ENCODE measurements at places on chromosomes 5 and 9.

- no peak for DNase-seq
These were observed 80.7 kb downstream of the GRIA1 start for GRCh38 chr5:153571162-153571561.

GRCh38 chr5:58281189-58281588 is 178.7 kb downstream of the PLK2 start:
- DNase-seq = no peak

DNA sequence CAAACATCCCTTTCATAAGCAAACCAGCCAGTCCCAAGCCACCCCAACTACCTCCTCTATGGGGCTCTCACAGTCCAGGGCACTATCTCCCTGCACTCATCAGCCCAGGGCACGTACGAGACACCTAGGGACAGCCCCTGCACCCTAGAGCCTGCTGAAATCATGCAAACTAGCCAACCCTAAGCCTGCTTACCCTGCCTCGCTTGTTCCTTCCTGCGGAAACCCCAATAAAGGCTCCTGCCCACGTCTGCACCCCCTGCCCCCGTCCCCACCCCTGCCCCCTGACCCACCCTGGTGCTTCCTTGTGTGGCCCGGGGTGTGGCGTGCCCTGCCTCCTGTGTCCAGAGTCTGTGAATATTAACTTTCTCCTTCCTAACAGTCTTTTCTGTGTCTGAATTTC is 135.9 kb downstream of the GADD45G start:
- DNase-seq = no peak

DNA sequence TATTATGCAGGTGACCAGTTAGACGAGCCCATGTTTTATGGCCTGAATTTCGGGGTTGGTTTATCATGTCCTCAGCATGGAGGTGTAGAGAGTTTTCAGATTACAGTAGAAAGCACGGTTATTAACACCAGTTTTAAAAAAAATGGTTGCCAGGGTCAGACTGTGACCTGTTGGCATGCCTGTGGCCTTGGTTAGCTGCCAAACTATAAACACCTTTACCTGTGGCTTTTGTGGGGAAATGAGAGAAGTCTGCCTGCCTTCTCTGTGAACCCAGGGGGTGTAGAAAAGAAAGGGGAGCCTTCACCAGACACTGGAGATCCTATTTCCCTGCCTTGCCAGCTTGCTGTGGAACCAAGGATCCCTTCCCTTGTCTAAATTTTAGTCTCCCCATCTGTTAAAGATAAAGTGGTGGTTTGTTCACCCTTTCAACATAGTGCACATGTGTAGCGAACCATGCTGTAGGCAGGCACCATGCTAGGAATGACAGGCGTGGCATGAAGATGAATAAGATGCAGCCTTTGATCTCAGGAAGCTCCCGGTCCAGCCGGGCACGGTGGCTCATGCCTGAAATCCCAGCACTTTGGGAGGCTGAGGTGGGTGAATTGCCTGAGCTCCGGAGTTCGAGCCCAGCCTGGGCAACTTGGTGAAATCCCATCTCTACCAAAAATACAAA is 6.1 kb upstream of the PHF19 start:
- DNase-seq = peak; percentile 73

DNA sequence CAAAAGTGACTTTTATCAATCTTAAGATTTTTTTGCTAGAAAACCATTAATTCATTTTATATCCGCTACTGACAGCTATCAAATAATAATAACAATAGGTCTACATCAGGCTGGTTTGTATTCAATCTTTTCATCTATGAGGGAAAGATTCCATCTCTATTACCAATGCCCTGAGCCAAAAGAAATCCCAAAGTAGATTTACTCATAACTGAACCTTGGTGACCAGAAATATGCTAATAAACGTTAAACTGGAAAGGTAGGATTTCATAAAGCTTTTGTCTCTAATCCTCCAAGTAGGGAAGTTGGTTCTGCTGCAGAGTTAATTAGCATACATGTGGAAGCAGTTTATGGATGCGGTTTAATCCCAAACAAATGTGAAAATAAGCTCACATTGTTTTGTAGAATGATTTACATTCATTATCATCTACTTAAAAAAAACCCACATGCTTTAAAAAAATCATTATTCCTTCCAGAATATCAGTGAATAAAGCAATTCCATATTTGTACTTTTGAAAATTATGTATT is 715.5 kb downstream of the CETN3 start:
- DNase-seq = no peak

DNA sequence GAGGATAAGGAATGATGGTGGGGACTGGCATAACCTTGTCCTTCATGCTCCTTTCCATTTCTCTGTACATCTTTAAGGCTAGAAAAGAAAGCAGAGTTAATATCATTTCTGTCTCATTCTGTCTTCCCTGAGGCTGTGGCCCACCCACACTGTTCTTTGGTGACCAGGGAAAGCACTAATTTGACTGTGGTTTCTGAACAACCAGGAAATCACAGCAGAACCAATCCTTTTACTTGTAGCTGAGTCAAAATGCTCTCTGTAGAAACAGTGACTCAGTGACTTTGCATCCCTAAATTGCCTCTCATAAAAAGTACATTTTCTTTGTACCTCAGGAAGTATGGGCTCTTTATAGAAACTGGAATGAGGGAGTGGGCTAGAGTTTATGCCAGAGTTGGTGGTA is 28.1 kb downstream of the IL33 start:
- no peak for DNase-seq

- no peak for DNase-seq
These were observed 60.3 kb downstream of the TENT4A start for GRCh38 chr5:6773342-6774035.

GRCh38 chr5:43305948-43306565 is 7.2 kb downstream of the HMGCS1 start:
- DNase-seq = no peak

- DNase-seq = peak; percentile 55
These were observed 24.2 kb upstream of the GLRX start for GRCh38 chr5:95846554-95847260.

DNA sequence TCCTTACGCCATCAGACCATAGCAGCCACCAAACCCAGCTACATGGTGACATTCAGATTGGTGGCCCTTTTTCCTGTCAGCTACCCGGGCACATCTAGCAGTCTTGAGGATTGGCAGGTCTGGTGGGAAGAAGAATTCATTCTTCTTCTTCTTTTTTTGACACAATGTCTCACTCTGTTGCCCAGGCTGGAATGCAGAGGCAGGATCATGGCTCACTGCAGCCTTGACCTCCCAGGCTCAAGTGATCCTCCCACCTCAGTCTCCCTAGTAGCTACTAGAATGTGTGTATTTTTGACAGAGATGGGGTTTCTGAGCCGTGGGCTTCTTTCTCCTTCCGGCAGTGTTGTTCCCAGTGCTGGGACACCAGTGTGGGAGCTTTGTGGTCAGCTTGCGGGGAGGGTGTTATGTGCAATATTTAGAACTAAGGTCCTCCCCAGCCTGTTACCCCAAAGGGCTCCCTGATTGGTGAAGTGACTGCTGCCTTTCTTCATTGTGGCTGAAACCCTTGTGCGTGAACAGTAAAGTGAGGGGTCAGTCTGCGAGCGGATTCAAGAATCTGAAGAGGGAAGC is 3.4 kb downstream of the NTMT1 start:
- no peak for DNase-seq

- DNase-seq = no peak
These were observed 122.9 kb upstream of the SARDH start for GRCh38 chr9:133861086-133861485.

DNA sequence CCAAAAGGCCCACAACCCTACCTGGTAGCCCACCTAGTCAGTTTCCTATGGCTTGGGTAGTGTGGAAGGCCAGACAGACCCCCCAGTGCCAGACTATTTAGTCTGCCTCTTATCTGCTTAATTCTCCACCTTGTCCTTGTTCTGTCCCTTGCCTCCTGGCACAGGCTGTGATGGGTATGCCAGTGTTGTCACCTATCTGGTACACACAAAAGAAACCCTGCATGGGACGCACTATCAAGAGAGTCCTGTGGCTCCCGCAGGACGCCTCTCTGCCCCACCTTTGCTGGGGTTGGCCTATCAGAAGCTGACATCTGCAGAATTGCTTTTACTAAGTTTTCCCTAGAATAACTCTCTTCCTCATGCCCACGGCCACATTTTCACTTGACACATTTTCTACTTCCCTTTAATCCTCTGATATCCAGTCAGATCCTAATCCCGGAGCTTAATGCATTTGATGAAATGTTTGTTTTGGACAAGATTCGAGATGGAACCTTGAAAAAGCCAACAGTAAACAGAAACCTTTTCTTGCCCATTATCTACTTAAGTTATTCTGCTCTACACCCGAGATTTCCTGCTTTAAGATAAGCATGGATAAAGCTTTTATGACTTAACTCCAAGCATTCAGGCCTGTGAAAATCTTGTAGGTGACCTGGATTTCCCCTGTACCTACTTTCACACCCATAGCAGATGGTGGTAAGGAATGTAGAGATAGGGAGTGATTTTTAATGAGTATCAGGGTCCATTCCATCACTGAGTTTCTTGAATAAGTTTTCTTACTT is 468.5 kb downstream of the ZNF608 start:
- no peak for DNase-seq
